ENCODE measurements at places on chromosomes 2 and 18.

- no peak for DNase-seq
These were observed 279.8 kb downstream of the PLCL1 start for GRCh38 chr2:198084156-198084555.

DNA sequence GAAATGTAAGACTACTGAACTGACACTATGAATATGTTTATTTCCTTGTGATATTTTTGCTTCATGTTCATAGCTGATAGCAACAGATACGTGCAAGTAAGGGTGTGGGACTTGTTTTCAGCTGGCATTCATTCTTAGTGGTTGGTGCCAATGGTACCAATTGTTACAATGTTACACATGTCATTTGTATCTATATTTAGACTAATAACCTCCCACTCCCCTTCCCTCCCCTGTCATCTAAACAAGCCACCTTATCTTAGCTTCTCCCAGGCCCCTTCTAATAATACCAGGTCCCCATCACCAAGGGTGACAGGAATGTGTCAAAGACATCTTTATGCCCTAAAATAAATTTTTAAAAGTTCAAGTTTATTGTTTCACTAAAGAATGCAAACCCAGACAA lies 294.7 kb upstream of the FAM98A start:
- DNase-seq = no peak

DNA sequence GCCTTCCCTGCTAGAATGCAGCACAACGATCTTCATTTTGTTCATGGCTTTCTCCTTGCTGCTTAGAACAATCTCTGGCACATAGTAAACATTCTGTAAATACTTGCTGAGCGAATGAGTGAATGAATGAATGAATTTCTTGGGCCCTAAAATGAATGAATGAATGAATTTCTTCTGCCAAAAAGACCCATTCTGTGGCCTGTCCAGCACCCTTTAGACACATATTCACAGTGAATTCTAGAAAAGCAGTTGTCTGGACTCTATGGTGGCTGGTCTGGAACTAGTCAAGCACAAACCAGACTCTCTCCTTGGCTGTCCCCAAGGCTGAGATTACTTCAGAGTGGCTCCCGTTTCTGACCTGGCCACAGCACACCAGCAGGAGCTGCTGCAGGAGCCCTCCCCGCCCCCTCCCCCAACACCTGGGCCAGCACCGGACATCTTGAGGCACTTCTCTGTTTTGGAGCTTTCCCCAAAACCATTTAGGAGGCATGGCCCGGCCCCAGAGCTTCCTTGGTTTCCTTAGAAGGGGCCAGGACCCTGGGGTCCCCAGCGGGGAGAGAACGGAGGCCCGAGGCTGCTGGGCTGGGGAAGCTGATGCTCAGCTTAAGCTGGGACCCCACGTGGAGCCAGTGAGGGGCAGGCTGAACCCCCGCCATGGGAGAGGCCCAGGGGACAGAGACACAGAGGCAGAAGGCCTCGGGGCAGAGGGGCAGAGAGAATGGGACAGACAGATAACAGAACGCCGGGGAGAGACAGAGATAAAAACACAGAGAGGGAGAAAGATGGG lies 159.0 kb downstream of the ZFP36L2 start:
- DNase-seq = peak; percentile 47

DNA sequence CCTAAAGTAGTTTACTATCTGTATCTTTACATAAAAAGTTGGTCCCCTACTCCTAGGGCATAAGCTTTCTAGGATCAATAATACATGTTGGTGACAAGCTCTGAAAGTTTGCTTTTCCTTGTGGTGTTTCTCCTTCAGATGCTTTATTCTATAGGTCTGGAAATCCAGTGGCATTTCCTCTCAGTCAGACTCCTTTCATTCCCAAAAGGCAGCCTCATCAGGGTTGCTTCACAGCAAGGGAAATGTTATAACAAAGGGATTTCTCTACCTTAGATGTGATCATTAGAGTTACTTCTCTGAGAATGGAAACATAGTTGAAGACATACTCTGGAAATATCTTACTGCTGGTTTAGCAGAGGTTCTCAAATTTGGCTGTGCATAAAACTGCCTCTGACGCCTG lies 1072.4 kb upstream of the ZEB2 start:
- peak; percentile 29 for DNase-seq

DNA sequence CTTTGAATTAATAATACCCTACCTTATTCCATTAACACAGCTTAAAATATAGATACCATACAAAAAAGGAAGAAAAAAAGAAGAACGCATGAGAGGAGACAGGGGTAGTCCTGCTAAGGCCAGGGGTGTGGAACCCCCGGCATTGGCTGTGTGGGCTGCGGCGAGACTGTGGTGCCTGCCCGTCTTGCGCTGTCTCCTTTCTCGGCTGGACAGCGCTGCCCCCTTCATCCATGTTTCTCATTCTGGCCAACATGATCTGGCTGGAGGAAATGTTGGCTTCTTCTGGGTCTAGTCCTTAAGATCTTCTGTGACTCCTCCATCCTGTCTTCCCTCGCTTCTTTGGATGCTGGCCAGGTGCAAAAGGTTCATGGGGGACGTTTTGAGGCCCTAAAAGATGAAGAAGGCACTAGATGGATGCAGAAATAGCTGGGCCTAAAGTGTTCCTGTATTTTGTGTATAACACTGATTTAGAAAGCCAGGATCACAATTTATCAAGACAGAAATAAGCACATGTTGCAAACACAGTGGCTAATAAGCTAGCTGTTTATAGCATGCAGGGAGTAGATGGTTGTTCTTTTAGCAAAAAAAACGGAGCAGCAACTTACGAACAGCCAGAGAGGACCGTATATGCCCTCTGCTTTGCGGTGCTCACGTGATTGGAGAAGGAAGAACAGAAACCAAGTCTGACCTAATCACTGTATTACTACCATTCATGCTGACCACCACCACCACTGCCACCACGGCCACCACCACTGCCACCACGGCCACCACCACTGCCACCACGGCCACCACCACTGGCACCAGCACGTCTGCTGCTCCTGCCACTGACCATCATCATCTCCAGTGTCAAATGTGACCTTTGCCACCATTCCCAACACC lies 71.7 kb upstream of the ASB18 start:
- no peak for DNase-seq

DNA sequence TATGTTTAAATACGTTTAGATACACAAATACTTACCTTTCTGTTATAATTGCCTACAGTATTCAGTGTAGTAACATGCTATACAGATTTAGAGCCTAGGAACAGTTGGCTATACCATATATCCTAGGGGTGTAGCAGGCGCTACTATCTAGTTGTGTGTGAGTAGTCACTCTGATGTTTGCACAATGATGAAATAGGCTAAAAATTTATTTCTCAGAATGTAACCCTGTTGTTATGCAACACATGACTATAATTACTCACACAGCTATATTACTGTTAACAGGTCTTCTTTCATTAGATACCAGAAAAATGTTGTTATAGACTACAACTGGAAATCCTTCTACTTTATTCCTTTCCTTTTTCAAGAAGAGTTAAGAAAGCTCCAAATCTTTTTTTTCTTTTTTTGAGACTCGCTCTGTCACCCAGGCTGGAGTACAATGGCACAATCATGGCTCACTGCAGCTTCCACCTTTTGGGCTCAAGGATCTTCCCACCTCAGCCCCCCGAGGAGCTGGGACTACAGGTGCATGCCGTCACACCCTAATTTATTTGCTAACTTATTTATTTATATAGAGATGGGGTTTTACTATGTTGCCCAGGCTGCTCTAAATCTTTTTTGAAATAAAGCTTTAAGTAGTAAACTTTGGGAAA lies 48.5 kb downstream of the C2orf74 start:
- DNase-seq = no peak

DNA sequence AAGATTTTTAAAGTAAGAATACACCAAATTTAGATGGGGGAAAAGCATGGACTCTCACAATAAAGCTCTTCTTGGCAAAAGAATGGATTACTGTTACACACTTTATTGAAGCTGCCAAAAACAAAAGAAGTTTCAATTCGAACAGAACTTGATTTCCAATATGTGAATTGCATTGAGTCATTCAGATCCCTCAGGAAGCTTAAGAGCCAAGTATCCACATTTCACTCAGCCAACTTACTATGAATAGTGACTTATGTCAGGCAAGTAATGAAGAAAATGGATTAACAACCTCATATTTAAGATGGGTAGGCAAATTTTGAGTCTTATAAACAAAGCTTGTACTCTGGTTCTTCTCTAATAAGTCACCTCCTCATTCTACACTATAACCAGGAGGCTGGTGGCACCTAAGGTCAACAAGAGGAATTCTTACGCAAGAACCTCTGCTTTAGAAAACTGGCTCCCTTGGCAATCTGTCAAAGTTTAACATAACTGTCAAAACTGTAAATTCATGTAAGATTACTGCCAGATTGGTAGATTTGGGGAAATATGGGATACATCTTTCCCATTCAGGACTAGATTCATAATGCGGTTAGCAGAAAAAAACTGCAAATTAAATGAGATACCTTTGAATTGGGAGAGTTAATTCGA lies 6.0 kb downstream of the HADHA start:
- DNase-seq = no peak

GRCh38 chr2:88919087-88919738 lies 227.7 kb downstream of the RPIA start:
- no peak for DNase-seq

DNA sequence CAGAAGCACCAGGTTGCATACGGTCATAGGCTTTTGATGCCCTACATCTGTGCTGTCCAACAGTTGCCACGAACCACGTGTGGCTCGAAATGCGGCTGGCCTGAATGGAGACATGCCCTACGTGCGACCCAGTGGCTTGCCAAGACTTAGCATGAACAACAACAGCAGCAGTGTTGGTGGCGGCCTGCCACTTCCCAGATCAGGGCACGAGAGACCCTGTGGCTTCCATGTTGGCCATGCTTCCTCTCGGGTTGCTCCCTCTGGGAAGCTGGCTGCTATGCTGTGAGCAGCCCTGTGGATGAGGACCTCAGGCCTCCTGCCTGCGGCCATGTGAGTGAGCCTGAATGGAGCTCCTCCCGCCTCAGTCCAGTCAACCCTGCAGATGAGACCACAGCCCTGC lies 212.3 kb downstream of the HDAC4 start:
- no peak for DNase-seq

DNA sequence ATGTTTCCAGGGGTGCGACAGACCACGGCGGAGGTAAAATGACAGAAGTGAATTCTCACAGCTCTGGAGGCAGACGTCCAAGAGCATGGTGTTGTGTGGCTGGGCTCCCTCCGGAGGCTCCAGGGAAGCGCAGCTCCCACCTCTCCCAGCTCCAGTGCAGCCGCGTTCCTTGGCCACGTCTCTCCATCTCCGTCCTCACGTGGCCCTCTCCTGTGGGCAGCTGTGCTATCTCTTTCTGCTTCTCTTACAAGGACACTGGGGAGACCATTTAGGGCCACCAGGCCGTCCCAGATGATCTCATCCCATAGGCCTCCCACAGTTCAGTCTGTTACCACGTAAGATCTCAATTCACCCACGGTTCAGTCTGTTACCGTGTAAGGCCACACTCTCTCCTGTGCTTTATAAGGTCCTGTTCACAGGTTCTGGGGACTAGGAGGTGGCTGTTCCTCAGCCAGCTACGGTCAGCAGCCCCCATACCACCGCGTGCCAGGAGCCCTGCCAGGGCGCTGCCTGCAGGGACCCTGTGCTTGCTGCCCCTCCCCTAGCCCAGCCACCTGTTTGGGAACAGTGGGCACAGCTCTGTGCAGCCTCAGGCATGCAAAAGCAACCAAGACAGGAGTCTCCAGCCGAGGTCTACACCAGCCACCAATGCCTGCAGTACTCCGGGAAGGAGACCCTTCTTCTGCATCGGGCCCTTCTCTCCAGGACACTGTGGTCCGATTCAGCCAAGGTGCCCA lies 2.9 kb upstream of the MAB21L4 start:
- DNase-seq = no peak

DNA sequence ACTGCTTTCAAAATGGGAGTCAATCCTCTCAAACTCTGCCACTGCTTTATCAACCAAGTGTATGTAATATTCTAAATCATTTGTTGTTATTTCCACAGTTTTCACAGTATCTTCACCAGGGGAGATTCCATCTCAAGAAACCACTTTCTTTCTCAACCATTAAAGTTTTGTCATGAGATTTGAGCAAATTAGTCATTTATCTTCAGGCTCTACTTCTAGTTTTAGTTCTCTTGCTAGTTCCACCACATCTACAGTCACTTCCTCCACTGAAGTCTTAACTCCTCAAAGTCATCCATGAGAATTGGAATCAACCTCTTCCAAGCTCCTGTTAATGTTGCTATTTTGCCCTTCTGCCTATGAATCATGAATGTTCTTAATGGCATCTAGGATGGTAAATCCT lies 545.8 kb downstream of the ARHGAP15 start:
- no peak for DNase-seq

Measured in neural progenitor cell (in vitro differentiated cells).